ENCODE measurements at places on chromosomes 7 and 10.

GRCh38 chr7:29289156-29290021 lies 94.8 kb downstream of the CHN2 start:
- peak; percentile 22 for DNase-seq

DNA sequence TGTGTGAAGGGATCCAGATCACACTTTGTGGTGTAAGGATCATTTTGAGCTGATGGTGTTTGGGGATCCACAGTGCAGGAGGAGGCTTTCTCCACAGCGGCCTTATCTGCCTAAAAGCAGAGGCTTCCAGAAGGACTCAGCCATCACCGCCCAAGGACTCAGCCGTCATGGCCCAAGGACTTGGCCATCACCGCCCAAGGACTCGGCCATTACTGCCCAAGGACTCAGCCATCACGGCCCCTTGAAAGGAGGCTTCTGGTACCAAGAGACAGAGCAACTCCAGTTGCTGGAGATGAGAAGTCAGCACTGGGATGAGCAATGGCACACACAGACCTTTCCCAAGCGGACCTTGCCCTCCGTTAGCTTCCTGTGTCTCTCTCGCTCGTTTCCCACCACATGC lies 6.0 kb upstream of the CFAP46 start:
- no peak for DNase-seq

GRCh38 chr7:24697416-24697815 lies 59.8 kb downstream of the GSDME start:
- DNase-seq, result no peak

DNA sequence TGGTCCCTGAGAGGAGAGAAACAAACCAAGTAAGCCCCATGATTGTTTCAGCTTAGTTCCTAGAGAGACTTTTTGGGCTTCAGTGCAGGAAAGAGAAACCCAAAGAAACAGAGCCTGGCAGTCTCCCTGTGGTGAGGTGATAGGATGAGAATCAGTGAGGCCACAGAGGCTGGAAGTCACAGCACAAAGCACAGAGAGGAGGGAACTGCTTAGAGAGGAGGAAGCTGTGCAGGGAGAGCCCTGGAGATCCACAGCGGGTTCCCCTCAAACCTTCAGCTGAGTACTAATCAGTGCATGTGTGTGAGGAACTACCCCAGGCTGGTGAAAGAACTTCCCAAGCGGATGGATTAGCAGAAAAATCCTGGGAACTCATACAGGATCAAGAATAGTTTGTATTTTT lies 27.4 kb upstream of the HECW1 start:
- no peak for DNase-seq

- DNase-seq, result peak; percentile 17
Measured at GRCh38 chr7:155470686-155471638, 13.0 kb downstream of the EN2 start.

GRCh38 chr7:26723129-26723528 lies 141.3 kb downstream of the SKAP2 start:
- DNase-seq, result no peak

DNA sequence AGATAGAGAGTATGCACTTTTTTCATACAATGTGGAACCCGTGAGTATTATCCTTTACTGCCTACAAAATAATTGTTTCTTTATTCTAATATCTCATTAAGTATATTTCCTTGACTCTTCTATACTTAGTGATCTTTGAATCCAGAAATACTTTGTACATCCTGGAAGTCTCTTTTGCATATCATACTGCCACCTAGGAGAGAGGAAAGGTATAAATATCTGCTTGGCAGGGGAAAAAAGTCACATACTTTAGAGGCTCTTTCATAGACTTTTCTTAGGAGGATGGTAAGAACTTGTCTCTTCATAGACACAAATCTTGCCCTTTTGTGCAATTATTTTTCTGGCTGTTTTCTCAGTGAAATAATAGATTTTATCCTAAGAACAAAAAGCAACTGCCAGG lies 436.0 kb downstream of the PAXIP1 start:
- DNase-seq, result no peak

- DNase-seq, result no peak
Measured at GRCh38 chr10:63320683-63321082, 145.1 kb downstream of the JMJD1C start.

GRCh38 chr7:108809356-108809755 lies 239.7 kb downstream of the DNAJB9 start:
- no peak for DNase-seq

GRCh38 chr7:34022626-34023025 lies 117.3 kb downstream of the BMPER start:
- DNase-seq, result no peak

GRCh38 chr10:91551856-91552255 lies 81.0 kb downstream of the PPP1R3C start:
- DNase-seq, result no peak

DNA sequence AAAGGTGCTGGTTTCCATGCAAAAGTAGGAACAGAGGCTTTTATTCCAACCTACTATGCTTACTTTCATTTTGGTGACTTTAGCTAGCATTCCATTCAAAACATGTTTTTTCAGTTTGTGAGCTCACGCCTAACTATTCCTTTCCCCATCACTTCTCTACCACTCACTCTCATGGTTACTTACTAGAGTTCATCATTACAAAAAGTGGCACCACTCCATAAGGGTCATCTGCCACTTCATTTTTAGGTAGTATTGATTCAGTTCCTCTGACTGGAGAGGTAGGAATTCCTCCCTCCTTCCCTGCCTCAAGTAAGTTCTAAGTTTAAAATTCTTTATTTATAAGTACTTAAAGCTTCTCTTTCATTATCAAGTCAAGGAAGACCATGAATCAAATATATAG lies 543.1 kb downstream of the HTR7 start:
- DNase-seq, result no peak

DNA sequence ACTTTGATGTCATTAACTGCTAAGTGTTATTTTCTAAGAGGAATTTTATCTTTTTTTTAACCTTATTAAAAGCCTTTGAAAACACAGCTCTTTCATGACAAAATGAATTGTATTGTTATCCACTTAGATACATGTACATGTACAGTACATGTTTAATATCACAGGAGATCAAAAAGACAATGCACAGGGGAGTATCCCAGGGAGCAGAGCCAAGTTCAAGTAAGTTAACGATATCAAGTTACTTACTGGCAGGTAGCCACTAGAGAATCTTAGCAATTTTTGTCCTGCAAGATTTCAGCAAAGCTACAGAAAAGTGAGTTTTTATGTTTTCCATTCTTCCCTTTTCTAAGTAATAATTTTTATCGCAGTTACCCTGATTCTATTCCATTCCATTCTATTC lies 33.9 kb upstream of the ARL4A start:
- DNase-seq, result no peak

GRCh38 chr10:117684672-117685211 lies 142.2 kb downstream of the EMX2 start:
- DNase-seq, result no peak

DNA sequence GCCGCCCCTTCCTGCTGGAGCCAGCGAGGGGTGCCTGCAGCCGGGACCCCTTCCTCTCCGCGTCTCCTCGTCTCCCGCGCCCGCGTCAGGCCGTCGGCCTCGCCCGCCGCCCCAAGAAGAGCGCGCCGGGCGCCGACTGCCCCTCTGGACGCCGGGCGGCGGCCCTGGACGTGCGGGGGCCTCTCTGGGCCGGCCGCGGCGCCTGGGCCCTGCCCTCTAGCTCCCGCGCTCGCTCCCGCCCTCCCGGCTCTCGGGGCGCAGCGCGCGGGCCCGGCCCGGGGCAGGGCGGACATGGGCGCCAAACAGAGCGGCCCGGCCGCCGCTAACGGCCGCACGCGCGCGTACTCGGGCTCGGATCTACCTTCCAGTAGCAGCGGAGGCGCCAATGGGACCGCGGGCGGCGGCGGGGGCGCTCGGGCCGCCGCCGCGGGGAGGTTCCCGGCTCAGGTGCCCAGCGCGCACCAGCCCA lies 704 bp downstream of the ZNRF2 start:
- DNase-seq, result no peak

DNA sequence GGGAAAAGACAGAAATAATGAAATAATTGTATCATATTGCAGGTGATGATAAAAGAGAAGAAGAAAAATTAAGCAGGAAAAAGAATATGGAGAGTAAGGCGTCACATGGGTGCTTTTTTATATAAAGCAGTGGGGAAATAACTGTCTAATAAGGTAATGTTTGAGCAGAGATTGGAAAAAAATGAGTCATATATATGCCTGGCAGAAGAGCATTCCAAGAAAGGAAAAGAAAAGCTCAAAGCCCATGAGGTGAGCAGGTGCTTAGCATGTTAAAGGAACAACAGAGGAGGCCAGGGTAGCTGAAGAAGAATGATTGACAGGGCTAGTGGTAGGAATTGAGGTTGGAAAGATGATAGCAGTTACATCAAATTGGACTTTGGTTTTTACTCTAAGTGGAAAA lies 739.5 kb downstream of the SORCS1 start:
- no peak for DNase-seq

GRCh38 chr7:132776048-132776620 lies 199.9 kb upstream of the PLXNA4 start:
- no peak for DNase-seq

- no peak for DNase-seq
Measured at GRCh38 chr10:125953778-125954385, 57.5 kb downstream of the FANK1 start.

- DNase-seq, result no peak
Measured at GRCh38 chr10:98332623-98333269, 64.8 kb upstream of the LOXL4 start.

DNA sequence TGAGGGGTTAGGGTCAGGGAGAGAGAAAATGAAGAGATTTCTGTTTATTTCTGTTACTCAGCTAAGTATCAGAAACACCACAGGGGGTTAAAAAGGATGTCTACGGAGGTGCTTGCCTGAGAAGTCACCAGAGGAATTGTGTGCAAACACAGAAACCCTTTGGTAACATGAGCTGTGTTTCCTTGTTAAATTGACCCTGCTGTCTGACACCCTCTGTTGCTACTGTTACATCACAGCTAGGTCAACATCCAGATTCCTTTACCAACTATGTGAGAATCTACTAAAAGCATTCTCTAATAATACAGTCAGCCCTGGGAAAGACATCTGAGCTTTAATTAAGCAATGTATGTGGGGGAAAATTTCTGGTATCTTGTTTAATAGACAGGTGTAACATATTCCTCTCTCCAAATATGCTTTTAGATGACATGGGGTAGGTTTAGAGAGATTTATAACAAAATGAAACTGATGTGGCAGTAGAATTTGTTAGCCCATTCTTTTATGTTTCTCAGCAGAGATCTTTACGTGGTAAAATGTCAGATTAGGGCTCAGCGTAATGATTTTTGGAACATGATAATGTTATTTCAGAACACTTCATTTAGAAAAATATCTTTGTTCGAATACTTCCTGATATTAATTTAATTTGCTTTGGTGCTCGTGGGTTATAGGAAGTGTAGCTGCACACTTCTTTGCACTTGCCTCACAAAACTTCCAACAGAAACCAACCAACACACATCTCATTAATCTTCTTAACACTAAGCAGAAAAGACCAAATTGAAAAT lies 168.0 kb upstream of the AHR start:
- DNase-seq, result no peak

GRCh38 chr10:75662715-75663114 lies 231.3 kb downstream of the LRMDA start:
- no peak for DNase-seq

DNA sequence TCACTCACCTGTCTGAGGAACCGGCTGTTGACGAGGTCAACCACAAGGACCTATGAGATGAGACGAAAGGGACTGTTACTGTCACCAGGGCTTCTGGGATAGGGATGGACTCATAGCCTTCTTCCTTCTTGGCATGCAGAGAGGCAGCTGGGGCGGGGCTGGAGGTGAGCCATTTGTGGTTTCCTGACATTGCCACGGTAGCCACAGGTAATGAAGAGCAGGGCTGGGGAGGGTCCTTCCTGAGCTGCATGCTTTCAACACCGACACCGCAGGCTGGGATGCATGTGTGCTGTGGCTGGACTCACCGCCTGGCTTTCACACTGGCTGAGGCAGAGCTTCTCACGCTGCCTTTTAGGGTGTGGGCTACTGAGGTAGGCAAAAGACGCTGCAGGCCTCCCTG lies 46.4 kb upstream of the MKRN1 start:
- peak; percentile 28 for DNase-seq

GRCh38 chr10:127756264-127756663 lies 19.3 kb downstream of the FOXI2 start:
- no peak for DNase-seq

DNA sequence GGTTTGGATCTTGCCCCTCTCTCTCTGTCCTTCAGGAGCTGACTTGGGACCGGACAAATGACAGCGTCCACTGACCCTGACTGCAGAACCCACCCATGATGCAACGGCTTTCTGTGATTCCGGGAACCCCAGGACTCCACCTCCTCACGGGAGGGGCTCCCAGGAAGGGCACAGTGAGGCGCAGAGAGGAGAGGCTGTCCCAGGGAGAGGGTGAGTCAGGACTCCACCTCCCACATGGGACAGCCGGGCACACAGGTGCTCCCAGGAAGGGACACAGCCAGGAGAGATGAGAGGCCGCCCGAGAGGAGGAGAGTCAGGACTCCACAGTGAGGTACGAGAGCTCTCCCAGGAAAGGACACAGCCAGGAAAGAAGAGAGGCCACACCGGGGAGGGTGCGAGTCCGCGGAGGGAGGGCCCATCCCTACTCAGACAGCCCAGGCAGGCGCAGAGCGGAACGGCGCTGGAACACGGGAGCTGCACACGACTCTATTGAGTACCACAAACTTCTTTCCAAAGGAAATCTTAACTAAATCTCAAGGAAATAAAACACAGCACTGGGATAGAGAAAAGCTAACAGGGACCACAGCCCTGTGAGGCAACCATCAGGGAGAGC lies 162.5 kb downstream of the MAD1L1 start:
- no peak for DNase-seq

Data from breast epithelium (tissue), 4 donors.